ENCODE measurements at places on chromosomes 1 and 21. TPM values are rescaled to one million over a fixed set of nuclear protein-coding genes. Genes with fewer than 3 reads are reported as not detected.

DNA sequence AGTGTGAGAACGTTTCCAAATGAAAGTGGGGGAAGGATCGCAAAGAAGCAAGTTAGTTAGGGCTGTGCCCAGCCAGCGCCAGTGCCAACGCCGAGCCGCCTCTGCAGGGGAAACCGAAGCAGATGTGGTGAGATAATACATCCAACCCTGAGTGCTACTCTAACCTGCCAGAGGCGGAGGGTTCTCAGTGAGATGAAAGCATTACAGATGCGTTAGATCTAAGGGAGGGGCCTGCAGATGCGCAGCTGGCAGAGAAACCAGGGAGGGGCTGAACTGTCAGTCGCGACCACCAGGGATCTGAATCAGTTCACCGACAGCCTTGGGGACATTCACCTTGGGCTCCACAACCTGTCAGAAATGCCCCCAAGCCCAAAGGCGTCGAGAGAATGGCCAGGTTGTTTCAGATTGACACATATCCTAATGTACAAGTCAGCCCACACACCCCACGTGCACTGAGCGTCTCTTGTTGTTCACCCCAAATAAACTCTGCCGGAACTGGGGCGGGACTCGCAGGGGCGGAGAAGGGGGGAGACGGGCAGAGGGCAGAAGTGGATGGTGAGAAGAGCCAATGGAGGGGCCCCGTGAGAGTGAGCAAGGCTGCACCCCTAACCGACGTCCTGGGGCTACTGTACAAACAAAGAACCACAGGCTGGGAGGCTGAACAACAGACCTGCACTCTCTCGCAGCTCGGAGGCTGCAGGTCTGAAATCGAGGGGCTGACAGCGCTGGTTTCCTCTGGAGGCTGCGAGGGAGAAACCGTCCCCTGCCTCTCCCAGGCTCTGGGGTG is 8.7 kb upstream of the UMODL1 start:
- no peak for DNase-seq

GRCh38 chr1:100037927-100038659 is 68.3 kb downstream of the SLC35A3 start:
- peak; percentile 90 for DNase-seq

DNA sequence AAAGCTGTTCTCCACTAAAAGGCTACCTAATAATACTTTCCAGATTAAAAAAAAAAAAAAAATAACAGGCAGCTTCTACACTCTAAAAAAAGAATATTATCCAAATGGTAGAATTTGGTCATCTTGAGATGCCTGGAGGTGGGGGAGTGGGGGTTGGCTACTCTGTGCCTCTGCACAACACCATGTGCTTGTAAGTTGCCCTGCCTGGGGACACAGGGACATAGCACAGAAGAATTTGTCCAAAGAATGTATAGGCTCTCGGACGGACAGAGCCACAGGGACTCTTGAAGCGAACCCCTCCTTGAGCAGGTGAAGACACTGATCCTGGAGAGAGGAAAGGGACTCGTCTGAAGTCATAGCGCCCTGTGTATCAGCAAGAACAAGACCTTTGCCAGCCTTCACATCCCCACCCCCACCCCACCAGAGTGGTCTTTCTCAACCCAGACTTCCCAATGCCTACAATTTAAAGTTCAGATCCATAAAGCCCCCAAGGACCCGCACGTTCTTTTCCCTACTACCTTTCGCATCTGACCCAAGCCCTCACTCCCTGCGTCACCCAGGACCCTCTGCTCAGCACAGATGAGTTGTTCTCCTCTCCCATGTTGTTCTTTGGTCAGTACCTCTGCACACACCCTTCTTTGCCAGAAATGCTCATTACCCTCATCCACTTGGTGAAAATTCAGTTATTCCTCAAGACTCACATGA is 72.6 kb downstream of the LGR6 start:
- DNase-seq, result no peak

The RPS6KA1 gene
- total RNA-seq, result 10.9 TPM

The SHCBP1L gene
- not detected for total RNA-seq

DNA sequence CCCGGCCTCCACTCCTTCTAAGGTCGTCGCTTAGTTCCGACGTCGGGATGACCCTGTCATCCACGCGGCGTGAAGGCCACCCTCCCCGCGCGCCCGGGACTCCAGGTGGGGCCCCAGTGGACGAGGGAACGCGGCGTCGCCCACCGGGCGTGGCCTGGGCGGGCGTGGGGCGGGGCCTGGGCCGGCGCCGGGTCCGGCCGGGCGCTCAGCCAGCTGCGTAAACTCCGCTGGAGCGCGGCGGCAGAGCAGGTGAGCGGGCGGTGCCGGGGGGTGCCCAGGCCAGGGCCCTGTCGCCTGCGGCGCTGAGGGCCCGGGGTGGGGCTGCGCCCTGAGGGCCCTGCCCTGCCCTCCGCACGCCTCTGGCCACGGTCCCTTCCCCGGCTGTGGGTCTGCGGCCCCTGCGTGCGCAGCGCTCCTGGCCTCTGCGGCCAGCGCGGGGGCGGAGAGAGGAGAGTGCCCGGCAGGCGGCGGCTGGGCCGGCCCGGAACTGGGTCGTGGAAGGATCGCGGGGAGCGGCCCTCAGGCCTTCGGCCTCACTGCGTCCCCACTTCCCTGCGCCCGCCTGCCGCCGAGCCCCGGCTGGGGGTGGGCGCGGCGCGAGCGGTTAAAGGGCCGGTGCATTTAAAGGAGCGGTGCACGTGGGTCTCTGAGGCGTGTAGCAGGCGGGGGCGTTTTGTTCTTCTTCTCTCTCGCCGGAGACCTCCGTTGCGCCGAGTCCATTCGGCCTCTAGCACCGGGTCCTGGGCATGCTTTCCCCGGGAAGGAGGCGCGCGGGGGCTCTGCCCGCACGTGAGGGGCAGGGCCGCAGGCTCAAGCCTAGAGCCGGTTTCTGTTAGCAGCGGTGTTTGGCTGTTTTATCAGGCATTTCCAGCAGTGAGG is at the start of gene PSEN2:
TSS of gene PSEN2 (plus strand) at position 216 of the 879 bp plus-strand sequence. CDS start 11,292 bp downstream, outside the sequence.
- peak; percentile 46 for DNase-seq

The REN gene
- total RNA-seq, result not detected

DNA sequence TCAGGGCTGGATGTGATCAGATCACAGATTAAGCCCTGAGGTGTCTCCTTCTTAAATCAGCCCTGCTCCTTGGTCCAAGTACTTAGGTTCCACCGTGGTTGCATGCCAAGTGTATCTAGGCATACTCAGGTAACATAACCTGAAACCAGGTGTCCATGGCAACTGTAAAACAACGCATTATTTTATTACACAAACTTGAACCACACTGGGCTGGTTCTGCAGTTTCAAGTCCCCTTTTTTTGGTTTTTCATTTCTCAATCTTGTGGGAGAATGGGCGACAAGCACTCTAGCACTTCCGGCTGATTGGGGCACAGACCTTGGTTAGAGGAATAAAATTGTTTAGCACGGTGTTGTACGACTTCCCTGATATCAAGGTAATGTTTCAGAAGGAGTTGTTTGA is 65.2 kb downstream of the GBP6 start:
- no peak for DNase-seq

The SRSF4 gene
- total RNA-seq, result 35.7 TPM

The SPRR2A gene
- total RNA-seq, result not detected

The AJAP1 gene
- not detected for total RNA-seq

DNA sequence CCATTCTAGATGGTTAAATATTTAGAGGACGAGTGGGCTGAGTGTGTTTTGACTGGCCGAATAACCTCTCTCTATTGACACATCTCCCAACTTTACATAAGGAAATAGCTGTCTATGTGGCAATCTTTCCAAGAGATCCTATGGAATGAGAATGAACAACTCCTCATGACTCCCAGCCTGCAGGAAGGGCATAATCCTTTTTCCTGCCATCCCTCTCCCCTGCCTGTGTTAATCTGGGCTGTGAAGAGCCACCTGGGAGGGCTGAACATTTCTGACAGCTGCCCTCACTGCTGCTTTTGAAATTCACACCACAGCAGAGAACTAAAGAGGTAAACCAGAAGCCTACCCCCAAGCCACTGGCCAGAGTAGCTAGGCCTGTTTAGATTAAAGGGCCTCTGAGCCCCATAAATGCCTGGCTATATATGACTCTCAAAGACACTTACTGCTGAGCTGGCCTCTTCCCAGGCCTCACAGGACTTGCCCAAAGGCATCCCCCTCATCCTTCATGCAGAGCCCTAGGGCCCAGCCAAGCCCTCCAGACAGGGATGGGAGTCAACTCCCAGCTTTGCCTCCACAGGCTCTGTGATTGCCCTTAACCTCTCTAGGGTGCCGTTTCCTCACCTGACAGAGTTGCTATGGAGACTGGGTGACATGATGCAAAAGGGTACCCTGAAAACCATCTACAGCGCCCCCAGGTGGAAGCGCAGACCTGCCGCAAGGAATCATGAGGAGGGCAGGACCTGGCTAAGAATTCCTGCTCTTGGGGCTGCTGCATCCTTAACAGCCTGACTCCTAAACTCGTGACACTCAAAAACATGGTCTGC is 42.0 kb upstream of the LDLRAP1 start:
- DNase-seq, result no peak

DNA sequence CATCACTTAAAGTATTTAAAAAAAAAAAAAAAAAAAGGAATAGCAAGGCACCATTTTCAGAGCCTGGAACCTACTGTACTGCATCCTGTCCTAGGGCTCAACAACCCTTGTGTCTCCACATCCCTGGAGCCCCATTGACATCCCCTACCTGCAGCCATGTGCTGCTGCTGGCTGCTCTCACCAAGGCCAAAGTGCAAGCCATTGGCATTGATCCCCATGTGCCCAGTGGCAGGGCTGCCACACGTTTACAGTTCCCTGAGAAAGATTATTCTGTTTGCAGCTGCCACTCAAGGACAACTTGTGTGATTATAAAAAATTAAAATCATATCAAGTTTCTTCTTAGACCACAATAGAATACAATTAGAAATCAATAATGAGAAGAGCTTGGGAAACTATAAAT is 129.9 kb downstream of the LHX8 start:
- DNase-seq, result no peak

GRCh38 chr1:39128126-39128525 is 76.4 kb upstream of the MACF1 start:
- DNase-seq, result no peak

DNA sequence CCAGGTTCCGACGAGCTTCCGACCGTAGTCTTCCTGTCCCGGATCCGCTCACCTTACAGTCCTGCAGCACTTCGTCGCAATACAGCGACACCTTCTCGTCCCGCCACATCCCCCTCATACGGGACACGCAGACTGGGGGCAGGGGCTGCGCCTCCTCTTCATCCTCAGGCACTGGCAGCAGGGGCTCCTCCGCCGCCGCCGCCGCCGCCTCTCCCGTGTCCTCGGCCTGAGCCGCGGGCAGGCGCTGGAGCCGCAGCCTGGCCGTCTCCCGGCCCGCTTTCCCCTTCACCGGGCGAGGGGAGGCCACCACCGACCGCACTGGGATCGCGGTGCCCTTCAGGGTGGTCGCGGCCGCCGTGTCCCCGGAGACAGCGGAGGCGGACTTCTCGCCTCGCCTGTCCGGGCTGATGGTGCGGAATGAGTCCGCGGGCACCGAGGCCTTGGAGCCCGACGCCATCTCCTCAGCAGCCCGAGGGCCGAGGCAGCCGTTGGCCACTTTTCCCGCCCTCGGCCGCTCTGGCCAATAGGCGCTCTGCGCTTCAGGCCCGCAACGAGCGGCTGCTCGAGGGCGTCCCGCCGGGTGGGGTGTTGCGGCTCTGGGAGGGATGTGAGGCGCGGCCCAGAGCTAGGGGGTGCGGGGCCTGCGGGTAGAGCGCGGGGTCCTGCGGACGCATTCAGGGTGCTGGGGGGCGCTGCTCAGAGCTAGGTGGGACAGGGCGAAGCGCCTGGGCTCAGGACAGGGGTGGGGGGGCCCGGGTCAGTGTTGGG is at the start of gene SHCBP1L:
TSS of gene SHCBP1L (minus strand) at position 490 of the 768 bp plus-strand sequence. CDS start at position 457, 33 bp downstream.
- peak; percentile 10 for DNase-seq

DNA sequence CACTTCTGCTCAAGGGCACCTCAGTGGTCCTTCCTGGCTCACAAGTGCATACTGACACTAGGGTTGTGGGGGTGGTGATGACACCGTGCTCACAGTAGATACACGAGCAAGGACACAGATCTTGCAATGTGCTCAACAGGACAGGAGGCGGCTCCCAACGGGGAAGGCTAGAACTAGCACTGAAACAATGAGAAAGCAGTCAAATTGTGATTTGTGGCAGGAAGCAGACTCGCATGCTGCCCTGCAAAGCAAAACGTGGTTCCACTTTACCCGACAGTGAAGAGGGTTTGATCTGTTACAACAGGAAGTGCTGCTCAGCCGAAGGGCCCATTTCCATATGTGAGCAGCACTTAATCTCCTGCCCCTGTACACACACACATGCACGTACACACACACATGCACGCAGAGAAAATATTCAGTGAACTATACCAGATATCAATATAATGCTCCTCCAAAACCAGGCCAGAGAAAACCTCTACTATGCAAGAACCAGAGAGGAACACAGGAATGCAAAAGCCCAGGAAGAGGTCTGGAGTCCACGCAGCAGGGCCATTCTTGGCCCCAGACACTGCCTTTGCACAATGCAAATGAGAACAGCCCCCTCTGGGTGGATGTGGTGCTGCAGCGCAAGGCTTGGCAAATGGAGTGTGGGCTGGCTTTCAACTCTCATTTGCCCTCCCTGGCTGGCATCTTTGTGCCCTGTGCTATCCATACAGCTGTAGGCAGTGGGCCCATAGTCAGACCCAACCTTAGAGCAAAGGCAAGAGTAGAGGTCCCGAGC is 47.1 kb downstream of the KANK4 start:
- DNase-seq, result no peak

The SEMA4A gene
- 0.20 TPM for total RNA-seq

DNA sequence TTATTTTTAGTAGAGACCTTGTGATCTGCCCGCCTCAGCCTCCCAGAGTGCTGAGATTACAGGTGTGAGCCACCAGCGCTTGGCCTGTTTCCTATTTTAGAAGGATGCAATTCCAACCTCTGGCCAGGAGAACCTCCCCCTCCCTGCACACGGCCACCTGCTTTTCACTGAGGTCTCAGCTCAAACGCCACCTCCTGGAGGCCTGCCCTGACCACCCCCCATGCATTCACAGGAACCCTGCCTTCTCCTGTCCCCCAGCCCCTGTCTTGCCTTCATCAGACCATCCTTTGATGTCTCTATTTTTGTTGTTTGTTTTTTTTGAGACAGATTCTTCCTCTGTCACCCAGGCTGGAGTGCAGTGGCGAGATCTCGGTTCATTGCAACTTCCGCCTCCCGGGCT is 2.3 kb downstream of the SRM start:
- DNase-seq, result no peak

The CYYR1 gene
- total RNA-seq, result 6.3 TPM

GRCh38 chr1:61808321-61808720 is 66.0 kb downstream of the PATJ start:
- no peak for DNase-seq

DNA sequence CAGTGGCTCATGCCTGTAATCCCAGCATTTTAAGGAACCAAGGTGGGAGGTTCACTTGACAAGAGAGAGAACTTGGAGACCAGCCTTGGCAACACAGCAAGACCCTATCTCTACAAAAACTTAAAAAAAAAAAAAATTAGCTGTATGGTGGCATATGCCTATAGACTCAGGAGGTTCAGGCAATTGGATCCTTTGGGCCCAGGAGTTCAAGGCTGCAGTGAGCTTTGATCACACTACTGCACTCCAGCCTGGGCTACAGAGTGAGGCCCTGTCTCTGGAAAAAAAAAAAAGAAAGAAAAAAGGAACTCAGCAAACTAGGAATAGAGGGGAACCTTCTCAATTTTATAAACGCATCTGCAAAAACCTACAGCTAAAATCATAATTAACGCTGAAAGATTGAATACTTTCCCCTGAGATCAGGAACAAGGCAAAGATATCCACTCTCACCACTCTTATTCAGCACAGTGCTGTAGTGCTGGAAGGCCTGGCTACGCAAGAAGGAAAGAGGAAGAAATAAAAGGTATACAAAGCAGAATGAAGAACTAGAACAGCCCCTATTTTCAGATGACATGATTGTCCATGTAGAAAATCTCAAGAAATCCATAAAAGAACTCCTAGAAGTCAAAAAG is 21.6 kb downstream of the HSF2BP start:
- DNase-seq, result no peak

GRCh38 chr1:238223076-238223640 is 332.4 kb upstream of the ZP4 start:
- DNase-seq, result no peak
